ENCODE measurements at places on chromosomes 1 and 21.

DNA sequence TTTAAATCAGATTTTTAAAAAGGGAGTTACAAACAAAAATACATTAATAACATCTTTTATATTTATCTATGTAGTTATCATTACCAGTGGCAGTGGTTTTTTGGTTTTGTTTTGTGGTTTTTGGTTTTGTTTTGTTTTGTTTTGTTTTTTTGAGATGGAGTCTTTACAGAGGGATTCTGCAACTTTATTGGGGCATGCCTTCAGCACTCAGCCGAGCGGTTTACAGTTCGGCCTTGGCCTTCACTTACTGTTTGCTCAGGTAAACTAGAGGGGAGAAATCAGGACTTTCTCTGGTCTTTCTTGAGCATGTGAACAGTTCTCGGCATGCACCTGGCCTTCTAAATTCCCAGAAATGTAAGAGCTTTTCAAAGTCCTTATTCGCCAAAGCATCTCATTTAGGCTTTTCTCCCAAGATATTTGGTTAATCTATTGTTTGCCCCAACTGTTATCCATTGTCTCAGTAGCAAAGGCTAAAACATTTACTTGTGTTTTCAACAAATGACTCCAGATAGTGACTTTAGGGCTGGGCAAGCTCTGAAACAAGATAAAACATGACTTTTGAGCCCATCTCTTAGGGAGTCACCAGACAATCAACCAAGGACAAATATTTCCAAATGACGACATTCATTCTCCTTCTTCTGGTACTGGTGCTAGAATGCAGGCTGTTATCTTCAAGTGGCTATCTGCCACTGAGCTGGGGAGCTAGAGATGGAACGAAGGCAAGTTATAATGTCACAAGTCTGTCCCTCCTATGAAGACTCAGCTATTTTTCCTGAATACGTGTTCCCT lies 48.4 kb upstream of the ADORA3 start:
- no peak for DNase-seq

DNA sequence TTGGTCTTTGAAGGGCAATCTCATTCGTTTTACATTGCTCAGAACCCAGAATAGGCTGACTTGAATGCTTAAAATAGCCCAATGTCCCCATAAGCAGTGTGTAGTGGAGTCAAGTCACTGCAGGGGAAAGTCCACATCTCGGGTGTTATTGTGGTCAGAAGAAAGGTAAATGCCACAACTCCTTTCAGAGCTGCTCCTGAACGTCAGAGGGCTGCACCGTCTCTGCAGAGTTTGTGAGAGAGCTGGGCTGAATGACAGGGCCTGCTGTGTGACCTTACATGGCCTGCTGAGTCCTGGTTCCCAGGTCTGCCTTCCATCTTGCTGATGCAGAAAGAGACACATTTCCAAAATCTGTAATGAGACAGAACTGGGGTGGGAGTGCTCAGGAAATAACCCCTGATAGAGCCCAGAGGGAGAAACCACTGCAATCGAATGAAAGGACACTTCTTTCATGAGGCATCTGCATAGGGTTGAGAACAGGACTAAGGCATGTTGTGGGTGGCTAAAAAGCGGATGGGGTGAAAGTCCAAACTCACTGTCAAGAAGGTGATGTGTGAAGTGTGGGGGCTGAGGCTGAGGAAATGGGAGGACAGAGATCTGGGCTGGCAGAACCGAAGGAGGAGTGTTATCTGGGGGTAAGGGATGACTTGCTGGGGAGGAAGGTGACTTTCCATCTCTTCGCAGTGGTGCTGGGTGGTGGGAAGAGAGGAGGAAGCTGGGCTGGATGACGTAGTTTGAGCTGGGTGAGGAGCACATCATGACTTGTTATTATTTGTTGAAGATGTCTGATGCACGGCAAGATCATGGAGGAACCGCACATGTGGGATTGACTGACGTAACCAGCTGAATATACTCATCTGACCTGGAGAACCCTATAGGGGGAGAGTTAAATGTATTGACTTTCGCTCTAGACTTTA lies 33.7 kb downstream of the XCL2 start:
- DNase-seq: no peak

DNA sequence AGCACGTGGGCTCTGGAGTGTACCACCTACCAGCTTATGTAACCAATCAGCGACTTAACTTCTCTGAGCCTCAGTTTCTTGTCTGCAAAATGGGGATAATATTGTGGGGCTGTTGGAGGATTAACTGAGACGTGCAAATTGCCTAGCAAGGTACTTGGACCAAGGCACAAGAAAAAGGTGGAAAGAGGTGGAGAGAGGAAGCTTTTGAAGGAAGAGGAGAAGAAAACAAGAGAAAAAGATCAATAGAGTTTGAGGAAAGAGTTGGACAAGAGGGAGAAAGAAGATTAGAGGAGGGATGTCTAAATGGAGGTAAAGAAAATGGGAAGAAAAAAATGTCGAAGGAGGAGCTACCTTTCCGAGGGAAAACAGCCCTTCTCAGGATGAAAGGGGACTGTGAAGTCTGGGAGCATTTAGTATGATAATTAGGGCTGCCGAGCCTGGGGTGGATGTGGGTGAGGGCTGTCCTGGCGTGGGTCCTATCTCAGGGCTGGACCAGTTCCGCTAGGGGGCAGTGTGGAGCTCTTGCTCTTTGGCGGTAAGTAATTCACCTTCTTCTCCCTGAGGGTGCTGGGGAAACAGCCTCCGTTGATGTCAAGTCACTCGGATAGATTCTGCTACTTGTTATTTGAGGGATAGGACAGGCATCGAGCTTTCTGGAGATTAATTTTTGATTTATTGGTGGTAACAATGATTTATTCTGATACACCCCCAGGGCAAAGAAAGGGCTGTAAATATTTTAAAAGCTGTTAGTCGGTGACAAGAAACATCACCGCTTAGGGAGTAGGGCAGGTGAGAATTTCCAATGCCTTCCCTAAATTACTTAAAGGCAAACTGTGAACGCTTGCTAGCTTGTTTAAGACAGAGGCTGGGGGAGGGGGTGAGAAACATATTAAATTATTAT lies 79.0 kb upstream of the NFASC start:
- DNase-seq: peak; percentile 36

DNA sequence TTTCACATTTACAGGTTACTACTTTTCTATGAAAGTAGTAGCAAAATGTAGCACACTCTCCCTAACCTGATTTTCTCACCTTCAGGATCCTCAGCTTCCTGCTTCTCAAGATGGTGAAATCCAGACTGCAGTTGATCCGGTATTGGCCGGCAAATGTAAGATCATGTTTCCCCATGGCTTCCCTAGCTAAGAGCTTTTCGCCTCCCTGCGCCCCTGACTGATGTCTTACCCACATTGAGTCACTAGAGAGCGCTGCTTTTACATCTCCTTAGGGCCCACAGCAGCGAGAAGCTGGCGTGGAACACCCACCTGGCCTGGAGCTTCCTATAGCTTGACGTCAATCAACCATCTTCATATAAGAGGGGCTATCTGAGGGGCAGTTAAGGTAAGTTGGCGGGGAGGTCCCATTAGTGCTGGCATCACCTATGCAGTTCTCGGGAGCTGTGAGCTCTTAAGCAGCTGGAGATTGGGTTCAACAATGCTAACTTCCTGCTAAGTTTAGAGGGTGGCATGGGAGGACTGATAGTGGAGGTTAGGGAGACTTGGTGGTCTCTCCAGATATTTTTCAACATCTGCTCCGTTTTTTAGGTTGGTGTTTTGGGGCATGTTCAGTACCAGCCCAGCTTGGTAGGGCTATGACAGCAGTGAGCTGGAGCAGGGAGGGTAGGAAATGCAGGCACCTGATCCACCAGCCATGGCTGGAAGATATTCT lies 5.5 kb downstream of the PTPN7 start:
- peak; percentile 56 for DNase-seq

All from fibroblast of skin of right quadriceps (primary cell).